ENCODE measurements at places on chromosomes 16 and 17.

DNA sequence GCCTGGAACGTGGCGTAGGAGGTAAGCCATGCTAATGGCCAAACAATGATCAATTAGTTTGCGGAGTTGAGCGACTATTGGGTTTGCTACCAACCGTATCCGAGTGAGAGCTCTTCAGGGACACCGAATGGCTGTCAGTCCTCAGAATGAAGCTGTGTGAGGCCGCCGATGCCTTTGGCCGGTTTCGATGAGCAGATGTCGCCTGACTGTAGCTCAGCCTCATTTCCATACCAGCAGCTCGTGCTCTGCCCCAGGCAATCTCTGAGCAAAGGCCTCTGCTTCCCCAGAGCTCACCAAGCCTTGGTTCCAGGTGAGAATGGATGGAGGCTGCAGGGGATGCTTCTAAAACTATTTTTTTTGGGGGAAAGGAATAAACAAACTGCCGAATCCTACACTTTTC is 111.7 kb upstream of the HS3ST4 start:
- no peak for DNase-seq

DNA sequence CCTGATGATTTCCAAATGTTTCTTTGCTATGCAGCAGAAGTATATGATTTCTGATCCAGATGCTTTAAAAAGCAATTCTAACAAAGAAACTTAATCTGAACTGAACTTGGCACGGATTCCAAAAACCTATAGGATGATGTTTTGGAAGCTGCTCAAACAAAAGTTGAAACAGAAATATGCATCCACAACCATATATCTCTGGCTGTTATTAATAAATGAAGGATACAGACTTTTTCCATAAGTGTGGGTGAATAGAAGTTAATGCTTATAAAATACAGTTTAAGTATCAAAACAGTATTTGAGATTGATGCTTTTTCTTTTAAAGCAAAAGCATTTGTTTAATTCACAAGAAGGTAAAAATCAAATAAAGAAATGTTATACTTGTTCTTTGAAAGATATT is 27.9 kb upstream of the NACA2 start:
- DNase-seq: no peak

DNA sequence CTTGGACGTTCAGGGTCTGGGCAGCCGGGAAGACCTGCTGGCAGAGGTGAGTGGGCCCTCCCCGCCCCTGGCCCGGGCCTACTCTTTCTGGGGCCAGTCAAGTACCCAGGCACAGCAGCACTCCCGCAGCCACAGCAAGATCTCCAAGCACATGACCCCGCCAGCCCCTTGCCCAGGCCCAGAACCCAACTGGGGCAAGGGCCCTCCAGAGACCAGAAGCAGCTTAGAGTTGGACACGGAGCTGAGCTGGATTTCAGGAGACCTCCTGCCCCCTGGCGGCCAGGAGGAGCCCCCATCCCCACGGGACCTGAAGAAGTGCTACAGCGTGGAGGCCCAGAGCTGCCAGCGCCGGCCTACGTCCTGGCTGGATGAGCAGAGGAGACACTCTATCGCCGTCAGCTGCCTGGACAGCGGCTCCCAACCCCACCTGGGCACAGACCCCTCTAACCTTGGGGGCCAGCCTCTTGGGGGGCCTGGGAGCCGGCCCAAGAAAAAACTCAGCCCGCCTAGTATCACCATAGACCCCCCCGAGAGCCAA is 8.6 kb upstream of the ABCC3 start:
- DNase-seq: peak; percentile 29

GRCh38 chr16:55378616-55379015 is 54.6 kb downstream of the IRX6 start:
- no peak for DNase-seq

GRCh38 chr16:48862087-48862532 is 252.1 kb upstream of the N4BP1 start:
- DNase-seq: no peak

- no peak for DNase-seq
Measured at GRCh38 chr16:29663016-29663806, at the start of gene SPN. SPN (plus strand) TSS chr16:29663247; CDS start chr16:29663729, 482 bp downstream.

GRCh38 chr17:32142857-32143526 is 690 bp downstream of the RHOT1 start:
- no peak for DNase-seq

DNA sequence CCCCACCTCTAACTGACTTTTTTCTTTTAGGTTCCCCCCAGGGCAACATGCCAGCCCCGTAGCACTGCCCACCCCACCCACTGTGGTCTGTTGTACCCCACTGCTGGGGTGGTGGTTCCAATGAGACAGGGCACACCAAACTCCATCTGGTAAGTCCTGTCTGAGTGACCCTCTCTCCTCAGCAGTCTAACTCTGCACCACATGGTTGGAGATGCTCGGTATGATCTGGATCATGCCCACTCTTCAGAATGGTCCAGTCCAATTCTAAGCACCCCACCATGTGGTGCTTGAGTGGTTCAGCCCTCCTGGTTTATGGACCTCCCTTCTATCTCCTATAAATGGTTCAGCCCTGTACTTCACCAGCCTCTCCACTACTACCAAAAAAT is 5.9 kb downstream of the KDM6B start:
- DNase-seq: no peak

DNA sequence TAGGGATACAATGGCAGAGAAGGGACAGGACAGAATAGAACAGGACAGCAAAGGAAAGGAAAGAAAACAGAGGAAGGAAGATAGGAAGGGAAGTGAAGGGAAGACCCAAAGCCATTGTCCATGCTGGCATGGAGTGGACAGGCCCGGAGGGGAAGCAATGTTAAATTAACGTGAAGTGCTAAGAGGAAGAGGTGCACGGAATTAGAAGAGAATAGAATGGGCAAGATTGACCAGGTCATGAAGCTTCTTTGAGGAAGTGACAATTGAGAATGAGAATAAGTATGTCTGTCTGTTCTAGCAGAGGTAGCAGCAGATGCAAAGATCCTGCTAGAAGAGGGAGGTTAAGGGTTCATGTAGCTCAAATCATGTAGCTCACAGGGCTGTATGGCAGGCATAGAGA is 117.2 kb downstream of the MAF start:
- DNase-seq: no peak

- no peak for DNase-seq
Measured at GRCh38 chr16:89423681-89424260, 66.6 kb downstream of the ANKRD11 start.

DNA sequence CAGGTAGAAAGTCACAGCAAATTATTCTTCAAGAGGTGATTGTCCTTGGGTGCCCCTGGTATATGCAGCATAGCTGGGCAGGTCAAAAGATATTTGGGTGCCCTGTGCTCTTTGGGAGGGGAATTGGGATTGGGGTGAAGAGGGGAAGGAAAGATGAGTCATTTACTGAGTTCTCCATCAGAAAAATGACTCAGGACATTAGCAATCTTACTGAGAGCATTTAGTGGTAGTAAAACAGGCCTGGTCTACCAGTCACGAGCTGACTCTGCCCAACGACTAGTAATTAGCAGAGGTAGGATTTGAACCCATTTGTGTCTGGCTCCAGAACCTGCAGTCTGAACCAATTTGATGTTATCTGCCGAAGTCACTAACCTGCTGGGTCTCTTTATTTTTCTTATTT is 6.0 kb upstream of the GRIN2A start:
- no peak for DNase-seq

DNA sequence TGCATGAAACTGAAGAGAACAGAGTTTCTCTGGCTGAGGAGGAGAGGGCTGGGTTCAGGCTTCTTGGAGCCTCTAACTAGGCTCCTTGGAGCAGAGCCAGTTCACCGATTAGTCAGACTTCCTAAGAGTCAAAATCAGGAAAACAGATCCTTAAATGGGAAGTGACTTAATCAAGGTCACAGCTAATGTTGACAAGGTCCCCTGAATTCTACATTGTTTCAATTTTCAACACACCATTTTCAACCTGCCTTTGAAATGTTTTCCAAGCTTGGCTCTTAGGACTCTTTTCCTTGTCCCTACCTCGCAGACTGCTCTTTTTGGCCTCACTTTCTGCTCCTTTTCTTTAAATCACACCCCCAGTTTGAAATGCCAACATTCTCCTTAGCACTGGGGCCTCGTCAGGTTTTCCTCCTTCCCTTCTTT is 16.3 kb downstream of the MYL4 start:
- no peak for DNase-seq

DNA sequence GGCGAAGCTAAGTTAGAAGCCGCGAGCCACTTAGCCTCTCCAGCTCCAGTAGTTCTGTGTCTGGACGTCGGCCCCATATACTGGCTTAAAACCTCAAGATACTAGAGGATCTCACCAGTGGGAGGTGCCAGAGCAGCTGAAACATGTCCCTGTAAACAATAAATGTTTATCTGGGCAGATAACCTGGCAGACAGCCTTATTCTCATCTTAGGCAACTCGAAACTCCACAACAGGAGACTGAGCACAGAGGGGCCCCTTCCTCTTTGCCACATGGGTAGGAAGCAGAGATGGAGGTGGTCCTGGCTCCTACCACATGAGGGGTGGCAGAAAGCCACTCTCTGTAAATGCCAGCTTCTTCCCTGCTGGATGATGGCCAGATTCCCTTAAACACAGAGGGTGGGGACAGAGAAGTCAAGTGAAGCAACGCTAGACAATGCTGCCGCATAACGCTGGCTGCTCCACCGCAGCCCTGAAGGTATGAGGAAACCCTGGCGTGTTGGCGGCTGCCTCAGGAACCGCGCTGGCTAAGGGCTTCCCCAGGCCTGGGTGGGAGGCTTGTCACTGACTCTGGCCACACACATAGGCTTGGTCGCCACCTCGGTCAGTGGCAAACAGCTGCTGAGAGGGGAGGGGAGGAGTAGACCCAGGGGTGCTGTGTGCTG is 67.9 kb downstream of the HIC1 start:
- no peak for DNase-seq

GRCh38 chr17:48678141-48678971 is 44.0 kb downstream of the PRAC1 start:
- peak; percentile 63 for DNase-seq

- no peak for DNase-seq
Measured at GRCh38 chr17:74541176-74542111, 4.5 kb downstream of the CD300C start.

DNA sequence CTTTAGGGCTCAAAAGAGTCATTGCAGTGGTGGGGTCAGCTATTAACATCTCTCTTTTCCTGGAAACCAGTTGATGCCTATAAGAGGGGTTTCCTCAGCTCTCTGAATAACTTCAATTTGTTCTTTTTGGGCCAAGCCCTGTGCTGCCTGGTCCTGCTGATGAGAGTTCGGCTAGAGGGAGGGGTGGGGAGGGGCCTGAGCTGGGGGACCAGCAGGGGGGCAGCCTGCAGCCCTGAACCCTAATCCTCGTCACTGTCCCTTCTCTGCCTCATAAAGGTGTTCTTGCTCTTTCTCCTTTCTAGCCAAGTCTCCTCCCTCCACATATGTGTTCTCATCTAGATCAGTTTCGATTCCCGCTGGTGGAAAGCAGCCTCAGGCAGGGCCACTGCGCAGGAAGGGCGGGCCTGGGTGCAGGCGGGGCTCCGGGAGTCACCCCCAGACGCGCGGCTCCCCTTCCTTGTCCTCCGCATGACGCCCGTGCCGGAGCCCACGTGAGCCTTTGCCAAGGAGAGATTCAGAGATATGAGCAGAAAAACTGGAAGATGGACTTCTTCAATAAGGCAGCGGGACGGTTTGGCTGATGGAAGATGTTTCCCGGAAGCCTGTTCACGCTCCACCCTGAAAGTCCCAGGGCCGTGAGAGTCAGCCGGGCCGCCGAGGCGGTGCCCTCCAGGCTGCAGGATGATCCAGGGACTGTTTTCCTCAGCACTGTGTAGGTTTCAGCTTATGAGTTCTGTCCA is 15.0 kb upstream of the RHOT1 start:
- DNase-seq: peak; percentile 50

DNA sequence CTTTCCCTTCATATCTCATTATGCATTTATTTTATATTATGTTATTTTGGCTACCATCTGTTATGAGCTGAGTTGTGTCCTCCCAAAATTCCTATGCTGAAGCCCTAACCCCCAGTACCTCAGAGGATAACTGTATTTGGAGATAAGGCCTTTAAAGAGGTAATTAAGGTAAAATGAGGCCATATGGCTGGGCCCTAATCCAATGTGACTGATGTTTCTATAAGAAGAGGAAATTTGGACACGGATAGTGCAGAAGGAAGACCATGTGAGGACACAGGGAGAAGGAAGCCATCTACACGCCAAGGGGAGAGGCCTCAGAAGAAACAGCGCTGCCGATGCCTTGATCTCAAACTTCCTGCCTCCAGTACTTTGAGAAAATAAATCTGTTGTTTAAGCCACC is 557.7 kb upstream of the CDH5 start:
- DNase-seq: no peak

- no peak for DNase-seq
Measured at GRCh38 chr17:72945473-72945872, 147.0 kb downstream of the SLC39A11 start.

DNA sequence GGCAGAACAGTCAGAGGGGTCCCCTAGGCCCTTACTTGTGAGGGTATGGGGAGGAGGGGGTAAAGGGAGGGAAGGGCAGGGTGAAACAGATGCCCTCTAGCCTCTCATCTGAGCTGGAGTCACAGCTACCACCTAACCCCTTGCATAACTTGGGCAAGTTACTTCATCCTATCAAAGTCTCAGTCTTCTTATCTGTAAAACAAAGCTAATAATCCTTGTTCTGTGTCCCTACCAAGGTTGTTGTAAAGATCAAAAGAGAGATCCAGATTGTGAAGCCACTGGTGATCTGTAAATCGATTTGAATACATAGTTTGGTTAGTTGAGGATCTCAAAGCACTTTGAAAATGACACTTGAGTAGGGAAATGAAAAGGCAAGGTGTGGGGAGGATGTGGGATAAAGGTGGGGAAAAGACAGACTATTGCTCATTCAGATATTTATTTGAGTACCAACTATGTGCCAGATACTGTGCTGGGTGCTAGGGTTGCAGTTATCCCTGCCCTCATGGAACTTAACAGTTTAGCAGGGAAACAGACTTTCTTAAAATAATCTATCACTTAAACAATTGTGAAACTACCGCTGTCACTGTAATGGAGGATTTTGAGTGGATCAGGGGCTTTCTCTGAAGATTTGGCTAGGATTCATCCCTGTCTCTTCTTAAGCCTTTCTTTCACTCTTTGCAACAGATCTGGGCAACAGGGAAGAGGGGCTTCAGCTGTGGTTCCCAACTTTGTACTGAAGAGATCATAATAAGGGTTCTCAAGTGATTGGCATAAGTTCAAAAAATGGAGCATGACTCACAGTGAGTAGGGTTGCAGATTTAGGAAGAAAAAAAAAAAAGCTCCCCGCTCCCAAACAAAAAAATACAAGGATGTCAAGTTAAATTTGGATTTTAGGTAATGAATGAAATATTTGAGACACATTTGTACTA is 3.0 kb downstream of the HEATR9 start:
- DNase-seq: no peak

GRCh38 chr17:38809828-38810227 is 10.5 kb upstream of the PIP4K2B start:
- no peak for DNase-seq
